CD4-positive, alpha-beta T cell treated with Interleukin-1 beta for 1 hour (primary cell): ENCODE measurements at places on chromosomes 1 and 21.

GRCh38 chr21:38494703-38495102 lies 3.6 kb downstream of the ERG start:
- no peak for DNase-seq

DNA sequence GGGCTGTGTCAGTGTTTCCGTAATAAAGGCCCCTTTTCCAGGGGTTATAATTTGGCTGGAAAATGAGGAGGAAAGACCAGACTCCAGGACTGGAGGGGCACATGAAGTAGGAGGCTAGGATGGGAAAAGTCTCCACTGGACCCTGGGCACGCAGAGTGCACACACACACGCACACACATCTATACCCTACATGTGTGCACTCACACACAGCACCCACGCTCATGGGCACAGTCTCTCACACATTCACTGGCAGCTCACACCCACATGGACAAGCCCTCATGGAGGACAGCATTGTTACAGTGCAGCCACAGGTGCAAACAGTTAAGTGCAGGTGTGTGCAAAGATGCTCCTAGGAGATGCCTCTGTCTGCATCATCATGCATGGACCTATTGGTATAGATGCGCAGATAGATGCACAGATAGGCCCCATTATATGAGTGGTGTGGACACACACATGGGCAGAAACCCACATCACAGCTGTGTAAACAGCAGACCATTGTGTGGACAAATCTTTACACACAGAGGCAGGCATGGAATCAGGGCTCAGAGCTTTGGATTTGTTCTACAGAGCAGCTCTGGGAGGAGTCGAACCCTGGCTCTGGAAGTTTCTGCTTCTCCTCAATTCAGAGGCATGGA lies 9.1 kb upstream of the RUNX3 start:
- DNase-seq, result no peak

DNA sequence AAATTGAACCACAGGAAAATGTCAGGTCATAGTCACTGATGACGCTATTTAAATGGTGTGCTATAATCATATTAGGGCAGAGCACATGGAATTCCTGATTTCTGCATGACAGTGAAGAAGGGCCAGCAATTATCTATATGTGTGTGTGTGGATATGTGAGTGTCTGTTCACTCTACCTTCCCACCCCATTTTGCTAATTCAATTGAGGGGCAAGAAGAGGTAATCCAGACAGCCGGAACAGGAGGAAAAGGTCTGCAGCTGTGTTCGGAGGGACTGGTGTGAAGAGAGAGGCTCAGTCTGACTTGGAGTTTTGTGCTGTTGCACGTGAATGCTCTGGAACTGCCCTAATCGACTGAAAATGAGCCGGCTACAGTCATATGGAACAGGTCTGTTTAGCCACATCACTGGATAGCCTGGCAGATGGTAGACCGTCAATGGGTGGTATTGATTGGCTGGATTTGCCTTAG lies 5.1 kb upstream of the ELAVL4 start:
- no peak for DNase-seq

- DNase-seq, result no peak
These were observed 193.4 kb downstream of the ATG4C start for GRCh38 chr1:62977366-62977765.

DNA sequence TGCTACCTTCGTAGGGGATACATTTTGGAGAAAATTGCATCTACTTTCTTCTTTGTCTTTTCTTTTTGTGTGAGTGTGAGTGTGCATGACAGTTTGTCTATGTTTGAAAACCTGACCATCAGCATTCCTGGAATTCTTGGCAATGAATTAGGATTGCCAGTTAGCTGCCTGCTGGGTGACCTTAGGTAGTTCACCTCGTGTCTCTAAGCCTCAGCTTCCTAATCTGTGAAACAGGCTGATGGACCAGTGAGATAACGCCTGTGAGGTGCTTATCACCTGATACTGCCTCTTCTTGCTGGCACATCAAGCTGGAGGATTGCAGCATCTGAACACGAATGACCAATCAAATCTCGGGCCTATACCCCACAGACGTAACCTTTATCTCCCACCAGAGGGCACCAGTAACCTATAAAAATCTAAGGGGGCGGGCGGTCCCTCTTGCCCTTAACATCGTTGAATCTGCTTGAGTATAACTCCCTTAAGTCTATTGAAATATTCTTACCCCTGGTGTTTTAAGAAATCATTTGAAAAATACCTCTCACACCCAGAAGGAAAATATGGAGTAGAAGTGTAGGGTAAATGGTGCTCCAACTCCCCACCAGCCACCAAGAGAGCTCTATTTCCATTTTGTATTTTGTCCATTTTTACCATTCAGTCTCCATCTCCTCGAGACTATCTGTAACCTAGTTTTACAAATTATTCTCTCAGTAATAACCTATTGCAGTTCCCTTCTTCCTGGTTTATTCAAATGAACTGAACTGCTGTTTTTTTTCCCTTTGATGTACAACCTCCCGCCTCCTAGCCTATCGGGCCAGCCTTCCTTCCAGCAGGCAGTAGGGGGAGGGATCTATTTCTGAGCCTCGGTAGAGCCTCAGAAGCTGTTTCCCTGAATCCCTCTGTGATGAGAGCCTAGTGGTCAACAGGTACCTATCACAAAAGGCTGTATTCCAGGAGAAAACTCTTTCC lies 49.7 kb downstream of the MDM4 start:
- DNase-seq, result peak; percentile 72

- DNase-seq, result no peak
These were observed 3.2 kb downstream of the GSTM2 start for GRCh38 chr1:109671067-109671466.

DNA sequence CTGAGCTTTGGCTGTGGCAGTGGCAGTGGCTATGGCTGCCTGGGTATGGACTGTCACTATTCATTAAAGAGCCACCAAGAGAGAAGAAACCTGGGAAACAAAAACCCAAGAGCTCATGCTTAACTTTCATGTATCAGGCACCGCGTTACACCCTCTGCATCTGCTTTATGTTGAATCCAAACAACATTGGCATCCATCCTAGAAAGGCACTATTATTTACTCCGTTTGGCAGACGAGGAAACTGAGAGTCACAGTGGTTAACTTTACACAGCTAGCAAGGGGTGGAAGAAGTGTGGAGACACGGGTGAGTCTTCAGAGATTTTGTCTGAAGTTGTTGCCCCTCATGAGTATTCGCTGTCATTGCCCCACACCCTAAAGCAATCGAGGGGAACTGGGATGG lies 63.8 kb downstream of the PLXNA2 start:
- DNase-seq, result no peak

GRCh38 chr1:204464701-204465100 lies 29.9 kb downstream of the PIK3C2B start:
- no peak for DNase-seq

- peak; percentile 81 for DNase-seq
These were observed 82.0 kb downstream of the TGFBR3 start for GRCh38 chr1:91803847-91804545.
